ENCODE measurements at places on chromosomes 5 and 9.

- DNase-seq, result no peak
Observed at GRCh38 chr5:9046756-9047481, 499.0 kb downstream of the SEMA5A start.

DNA sequence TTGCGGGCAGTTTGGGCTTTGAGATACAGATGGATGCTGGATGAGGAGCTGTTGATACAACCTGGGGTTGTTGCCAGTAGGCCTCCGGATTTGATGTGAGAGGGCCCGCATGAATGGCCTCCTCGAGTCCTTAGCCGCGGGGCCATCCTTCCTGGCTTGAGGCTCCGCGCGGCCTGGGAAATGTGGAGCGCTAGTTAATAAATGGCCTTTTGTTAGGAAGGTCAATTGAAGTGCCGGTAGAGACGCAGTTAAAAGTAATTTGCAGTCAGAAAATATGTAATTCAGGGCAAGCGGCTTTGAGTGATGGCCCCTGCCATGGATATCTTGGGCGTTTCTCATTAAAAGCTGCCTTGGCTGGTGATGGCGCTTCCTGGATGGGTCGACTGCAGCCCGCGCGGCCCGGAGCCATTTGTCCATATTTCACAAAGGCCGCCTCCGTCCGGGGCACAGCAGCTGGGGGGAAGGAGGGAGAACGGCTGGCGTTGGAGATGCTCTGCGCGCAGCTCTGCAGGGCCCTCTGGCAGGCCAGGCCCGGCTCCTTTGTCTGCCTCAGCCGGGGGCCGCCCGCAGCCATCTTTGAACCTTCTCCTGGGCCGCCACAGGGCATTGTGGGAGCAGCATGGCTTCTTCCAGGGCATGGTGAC lies 11.2 kb downstream of the MVB12B start:
- no peak for DNase-seq

GRCh38 chr9:134475011-134475790 lies 148.9 kb downstream of the RXRA start:
- peak; percentile 63 for DNase-seq

- no peak for DNase-seq
Observed at GRCh38 chr5:79754865-79755555, 65.4 kb downstream of the CMYA5 start.

DNA sequence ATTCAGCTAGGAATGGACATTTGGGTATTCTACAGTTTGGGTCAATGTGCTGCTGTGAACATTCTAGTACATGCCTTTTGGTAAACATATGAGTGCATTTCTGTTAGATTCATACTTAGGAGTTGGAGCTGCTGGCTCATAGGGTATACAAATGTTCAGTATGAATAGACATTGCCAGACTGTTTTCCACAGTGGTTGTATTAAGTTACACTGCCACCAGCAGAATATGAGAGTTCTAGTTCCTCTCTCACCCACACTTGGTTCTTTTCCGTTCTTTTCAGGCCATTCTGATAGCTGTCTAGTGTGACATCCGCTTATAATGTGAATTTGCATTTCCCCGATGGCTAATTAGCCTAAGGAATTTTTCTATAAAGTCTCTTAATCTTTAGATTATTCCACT lies 25.0 kb downstream of the STOM start:
- DNase-seq, result no peak

DNA sequence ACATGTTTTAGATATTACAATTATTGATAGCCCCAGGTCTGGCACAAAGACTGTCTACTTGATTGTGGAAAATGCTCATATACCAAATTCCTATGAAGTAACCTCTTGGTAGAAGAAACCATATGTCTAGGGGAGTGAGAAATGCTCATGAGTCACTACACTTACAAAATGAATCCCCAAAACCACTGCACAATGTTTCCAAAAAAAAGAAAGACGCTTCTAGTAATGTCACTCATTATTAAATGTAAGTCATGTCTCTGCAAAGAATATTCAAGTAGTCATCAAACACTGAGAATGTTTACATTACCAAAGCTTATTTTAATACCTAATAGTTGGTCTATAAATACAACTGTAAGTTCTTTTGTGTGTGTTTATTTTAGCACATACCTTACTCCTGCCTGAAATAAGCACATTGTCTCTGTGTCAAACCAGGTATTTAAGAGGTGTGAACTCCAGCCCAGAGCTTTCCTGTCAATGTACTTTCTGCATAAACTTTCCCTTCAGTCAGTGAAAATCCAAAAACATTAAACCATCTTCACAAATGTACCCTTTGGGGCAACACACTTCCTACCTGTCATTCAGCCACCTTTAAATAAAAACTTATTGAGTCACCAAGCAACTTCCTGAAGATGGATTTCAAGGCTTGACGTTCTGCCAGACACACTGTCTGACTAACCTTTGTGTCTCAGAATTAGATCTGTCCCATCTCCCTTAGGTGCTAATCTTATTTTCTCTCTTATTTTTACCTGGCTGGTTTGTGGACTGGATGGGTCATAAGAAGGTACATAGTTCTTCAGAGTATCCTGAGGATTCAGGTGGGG lies 194.0 kb downstream of the NFIB start:
- no peak for DNase-seq

DNA sequence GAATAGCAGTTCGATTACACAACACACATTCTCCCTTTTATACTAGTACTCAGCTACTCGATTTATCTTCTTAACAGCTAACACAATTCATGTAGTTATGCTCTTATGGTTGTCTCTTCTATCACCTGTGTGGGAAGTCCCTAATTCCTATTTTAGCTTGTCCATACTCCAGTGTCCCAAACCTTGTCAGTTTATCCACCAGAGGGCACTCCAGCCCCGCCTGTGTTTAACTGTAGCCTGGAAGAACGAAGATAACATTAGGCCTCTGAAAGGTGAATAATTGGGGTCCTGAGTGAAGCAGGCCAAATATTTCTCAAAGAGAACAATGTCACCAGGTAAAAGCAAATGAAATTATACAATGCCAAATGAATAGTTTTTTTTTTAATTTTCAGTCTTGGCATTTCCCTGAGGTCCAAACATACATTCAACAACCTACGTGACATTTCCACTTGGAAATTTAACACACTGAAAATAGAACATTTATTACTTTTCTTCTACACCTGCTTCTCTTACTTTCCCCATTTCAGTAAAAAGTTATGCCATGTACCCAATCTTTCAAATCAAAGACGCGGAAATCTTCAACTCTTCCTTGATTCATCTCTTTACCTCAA lies 560.7 kb downstream of the HTR1A start:
- peak; percentile 41 for DNase-seq

DNA sequence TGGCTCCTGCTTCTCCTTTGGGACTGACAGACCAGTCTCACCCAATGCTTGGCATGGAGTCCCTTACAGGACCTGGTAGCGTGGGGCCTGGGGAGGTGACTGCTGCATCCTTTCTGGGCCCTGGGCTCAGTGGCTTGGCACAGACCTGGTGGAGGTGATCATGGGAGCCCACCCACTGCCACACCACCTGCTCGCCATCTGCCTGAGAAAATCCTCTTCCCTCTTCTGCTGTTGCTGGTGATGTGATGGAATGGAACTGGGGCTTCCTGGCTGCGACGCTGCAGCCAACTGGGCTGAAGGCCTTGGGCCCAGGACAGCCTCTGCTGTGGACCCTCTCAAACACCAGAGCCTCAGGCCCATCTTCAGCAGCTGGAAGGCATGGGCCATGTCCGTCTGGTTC lies 122.5 kb upstream of the PANK3 start:
- no peak for DNase-seq

- DNase-seq, result peak; percentile 53
Observed at GRCh38 chr5:10632110-10632761, 68.4 kb downstream of the ANKRD33B start.

DNA sequence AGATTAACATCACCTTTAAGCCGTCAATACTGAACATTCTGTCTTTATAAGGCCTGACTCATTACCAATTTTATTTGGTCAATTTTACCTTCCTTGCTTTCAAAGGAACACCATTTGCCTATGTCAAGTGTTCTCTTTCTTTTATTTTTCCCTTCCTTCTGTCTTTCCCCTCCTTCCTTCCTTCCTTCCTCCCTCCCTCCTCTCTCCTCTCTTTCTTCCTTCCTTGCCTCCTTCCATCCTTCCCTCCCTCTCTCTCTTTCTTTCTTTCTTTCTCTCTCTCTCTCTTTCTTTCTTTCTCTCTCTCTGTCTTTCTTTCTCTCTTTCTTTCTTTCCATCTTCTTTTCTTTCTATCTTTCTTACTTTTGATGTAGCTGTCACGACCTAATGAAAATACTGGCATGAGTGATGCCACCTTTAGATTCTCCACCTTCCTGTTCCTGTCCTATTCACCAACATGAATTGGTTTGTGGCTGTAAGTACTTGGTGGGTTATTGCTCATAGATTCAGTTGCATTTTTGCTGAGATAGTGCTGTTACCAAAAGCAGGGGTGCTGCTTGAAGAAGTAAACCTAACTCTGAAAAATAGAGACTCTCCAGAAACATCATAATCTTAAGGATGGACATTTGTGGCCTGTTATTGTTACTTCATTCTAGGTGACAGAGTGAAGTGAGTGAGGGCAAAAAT lies 33.8 kb downstream of the DOCK8 start:
- DNase-seq, result no peak

GRCh38 chr5:35047785-35048404 lies at the start of gene AGXT2:
Gene AGXT2 (minus strand): TSS chr5:35047949. CDS start chr5:35047892, 57 bp downstream.
- DNase-seq, result no peak

GRCh38 chr9:111937781-111938426 lies 41.3 kb downstream of the UGCG start:
- peak; percentile 51 for DNase-seq

DNA sequence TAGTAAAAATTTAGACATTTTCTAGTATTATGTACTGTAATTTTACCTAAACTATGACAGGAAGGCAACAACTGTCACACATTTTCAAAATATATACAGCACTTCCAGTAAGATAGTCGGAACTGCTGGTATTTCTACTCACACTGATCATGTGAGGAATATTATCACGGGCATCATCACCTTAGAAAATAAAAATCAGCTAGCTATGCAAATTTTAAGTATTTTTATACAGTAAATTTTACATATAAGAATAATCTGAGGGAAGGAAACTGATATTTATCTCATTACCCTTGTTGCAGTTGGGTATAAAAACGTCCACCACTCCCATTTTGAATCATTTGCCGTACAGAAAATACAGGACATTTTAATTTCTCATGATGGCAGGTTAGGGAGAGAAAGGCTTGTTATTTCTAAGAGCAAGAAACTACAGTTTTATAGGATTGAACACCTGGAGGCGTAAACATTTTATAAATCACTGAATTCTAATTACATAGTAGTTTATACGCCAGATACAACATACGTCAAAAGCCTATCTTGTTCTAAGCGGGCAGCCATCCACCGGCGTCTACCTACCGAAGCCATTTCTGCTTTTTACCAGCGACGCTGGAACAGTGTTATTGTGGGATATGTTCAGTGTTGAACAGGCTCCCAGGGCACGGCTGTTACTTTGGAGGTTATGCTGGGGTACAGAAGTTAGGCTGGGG lies 729 bp upstream of the TNPO1 start:
- DNase-seq, result no peak

GRCh38 chr5:154202379-154203260 lies 12.1 kb downstream of the GALNT10 start:
- DNase-seq, result peak; percentile 49

DNA sequence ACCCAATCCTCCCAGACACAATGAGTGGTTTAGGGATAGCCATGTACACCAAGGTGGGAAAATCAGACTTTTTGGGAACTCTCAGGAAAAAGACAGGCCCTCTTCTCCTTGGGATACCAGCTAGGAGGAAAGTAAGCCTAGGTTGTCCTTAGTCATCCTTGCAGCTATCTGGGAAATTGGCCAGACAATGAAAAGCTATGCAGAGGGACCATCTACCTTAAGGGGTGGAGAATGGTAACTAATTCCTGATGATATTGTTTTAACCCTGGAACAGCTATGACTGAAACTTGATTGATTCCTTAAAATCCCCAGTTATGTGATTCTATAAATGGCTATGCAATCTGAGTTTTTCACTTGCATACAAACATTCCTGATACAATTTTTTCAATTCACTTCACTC lies 88.9 kb upstream of the BNC2 start:
- DNase-seq, result no peak

Measured in transverse colon (tissue), 4 donors.